Lung microvascular endothelial cell (primary cell): ENCODE measurements at places on chromosomes 12 and 14.

DNA sequence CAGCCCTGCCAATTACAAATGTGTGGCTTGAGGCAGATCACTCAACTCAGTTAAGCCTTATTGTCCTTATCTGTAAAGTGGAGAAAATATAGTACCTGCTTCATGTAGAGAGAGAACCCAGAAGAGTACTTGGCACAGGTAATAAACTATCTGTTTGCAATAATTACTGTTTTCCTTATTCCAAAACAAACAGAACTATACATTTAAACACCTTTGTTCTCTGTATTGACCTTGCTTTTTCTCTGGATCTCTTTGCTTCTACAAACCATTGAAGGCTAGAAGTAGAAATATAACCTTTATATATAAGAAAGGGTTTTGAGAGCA, 70.8 kb upstream of the SRSF5 start:
- DNase-seq = no peak

DNA sequence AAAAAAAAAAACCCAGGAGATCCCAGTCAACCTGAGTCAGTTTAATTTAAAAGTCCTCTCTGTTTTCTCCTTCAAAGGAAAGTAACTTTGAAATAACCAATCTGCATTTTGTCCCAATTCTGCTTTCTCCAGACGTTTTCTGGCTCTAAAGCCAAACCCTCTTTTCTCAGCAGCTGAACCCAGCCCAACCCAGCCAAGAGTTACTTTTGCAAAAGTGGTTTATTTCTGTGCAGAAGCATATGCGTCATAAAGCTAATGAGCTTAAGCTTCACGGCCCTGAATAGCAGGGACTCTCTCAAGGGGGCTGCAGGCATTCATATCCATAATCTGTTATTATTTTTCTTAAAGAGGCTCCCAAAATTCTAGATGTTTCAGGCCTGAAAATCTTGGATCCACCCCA, 176.6 kb downstream of the GALC start:
- no peak for DNase-seq

DNA sequence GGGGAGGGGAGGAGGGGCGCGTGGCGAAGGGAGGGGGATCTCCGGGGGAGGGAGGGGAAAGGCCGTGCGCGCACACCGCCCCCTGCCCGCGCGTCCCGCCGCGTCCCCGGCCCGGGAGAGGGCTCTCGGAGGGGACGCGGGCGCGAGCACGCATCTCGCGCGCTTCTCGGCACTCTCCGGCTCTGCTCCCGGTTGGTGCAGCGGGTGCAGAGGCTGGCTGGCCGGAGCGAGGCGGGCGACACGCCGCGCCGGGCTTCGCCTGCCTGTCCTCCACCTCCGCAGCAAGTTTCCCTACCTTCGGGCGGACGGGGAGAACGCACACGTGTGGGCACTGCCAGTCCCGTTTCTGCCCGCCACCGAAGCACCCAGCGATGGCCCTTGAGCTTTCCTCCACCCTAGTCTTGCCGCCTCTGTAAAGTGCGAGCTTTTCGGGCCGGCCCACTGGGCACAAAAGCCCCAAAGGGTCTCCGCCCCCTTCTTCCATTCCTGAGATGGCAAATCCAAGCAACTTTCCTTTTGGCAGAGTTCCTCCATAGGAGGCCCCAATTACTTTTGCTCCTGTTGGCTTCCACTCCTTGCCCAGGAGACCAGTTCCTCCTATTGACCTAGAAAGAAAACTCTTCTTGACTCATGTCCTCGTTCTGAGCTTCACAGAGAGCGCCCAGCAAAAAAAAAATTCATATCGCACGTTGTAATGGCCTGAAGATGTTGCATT, 363 bp upstream of the CSAD start:
- peak; percentile 86 for DNase-seq

GRCh38 chr12:52821071-52821730, 7.3 kb upstream of the KRT4 start:
- no peak for DNase-seq

GRCh38 chr14:65361920-65362319, 50.6 kb upstream of the FUT8 start:
- no peak for DNase-seq

DNA sequence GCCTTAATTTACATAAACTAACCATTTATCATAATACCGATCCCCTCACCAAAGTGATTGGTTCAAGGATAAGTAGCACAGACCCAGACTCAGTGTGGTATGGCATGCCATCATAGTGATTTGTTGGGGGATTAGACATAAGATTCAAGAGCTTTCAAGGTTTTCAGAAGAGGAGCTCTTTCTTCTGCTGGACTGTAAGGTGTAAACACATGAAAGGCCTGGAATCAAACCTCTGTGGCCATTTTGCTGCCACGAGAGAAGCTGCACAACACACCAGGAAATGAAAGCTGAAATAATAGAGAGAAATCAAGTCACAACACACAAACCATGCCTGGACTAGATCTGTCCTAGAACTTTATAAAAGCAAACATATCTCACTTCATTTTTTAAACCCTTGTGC, 30.8 kb downstream of the BTG1 start:
- no peak for DNase-seq

DNA sequence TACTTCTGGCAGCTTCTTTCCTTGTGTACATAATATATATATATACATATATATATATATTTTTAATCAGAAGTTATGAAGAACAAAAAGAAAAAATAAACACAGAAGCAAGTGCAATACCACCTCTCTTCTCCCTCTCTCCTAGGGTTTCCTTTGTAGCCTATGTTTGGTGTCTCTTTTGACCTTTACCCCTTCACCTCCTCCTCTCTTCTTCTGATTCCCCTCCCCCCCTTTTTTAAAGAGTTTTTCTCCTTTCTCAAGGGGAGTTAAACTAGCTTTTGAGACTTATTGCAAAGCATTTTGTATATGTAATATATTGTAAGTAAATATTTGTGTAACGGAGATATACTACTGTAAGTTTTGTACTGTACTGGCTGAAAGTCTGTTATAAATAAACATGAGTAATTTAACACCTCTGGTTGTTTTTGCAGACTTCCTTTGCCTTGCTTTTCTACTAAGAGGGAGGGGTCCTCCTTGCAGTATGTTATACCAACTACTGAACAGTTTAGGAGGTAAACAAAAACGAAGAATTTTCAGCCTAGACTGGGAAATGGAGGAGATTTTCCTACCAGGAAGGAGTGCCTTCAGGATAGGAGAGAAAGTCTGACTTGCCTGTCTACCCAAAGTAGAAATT, 3.6 kb upstream of the RPS26 start:
- no peak for DNase-seq

DNA sequence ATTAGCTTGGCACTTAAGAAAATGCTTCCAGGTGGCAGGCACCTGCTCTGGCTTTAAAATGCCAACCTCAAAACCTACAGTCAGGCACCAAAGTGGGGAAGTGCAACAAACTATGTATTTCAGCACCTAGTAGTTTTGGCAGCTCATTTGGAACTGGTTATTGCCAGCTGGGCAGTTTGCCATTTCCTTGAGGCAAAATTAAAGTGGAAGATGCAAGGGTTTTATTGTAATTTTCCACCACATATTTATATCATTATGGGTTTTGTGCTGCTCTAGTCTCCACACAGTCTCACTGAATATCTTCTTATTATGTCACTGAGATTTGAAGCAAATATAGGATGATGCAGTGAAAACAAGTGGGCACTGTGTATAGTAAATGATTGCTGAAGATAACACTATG, 117.0 kb downstream of the PRKD1 start:
- peak; percentile 73 for DNase-seq

DNA sequence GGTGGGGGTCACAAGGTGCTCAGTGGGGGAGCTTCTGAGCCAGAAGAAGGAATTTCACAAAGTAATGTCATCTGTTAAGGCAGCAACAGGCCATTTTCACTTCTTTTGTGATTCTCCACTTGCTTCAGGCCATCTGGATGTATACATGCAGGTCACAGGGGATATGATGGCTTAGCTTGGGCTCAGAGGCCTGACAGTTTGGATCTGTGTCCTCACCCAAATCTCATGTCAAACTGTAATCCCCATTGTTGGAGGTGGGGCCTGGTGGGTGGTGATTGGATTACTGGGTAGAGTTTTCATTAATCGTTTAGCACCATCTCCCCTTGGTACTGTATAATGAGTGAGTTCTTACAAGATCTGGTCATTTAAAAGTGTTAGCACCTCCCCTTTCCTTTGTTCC, 36.4 kb downstream of the TESPA1 start:
- DNase-seq = no peak

DNA sequence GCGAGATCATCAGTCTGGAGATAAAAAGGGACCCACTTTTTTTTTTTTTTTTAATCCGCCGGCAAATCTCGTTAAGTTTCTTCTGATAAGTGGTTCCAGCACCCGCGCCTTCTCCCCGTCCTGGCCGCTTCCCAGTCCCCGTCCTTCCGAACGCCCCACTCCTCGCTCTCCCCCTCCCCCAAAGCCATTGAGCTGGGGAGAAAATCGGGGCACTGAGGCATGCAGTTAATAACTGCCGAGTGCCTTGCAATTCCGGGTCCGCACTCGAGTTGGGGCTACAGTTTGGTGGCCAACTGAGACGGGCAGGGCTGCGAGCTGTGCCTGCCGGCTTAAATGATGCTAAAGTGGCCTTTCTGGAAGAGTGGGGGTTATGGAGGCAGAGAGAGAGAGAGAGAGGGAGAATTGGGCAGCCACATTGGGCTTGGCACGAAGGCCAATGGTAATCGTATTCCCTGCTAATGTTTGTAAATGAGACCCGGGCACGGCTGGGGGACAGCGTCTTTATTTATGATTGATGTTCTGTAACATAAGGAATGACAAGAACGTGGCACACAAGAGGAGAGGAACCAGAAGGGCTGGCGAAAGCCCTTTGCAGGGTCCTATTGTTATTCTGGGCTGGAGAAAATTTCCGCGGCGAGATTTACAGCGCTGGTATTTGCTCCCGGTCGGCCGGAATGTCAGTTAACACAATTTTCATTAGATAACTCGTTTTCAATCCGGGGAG, 115.4 kb upstream of the MYL2 start:
- no peak for DNase-seq

- no peak for DNase-seq
Measured at GRCh38 chr12:68958322-68958721, 25.4 kb upstream of the CPM start.

- DNase-seq = no peak
Measured at GRCh38 chr14:22977434-22977683, 5.0 kb downstream of the AJUBA start.

GRCh38 chr14:104316723-104317491, 178.5 kb downstream of the KIF26A start:
- DNase-seq = no peak

GRCh38 chr12:55548756-55549155, 646 bp upstream of the OR6C4 start:
- no peak for DNase-seq
